Mucosa of descending colon (tissue), 3 donors: ENCODE measurements at places on chromosomes 13 and 19. TPM values are rescaled to one million over a fixed set of nuclear protein-coding genes. Genes with fewer than 3 reads are reported as not detected.
A peak's percentile ranks its signal among the peaks of the same experiment; 100 is the strongest.

GRCh38 chr13:80642641-80643040, 301.7 kb upstream of the SPRY2 start:
- DNase-seq, result no peak

- no peak for DNase-seq
These were observed 31.5 kb downstream of the CCDC8 start for GRCh38 chr19:46381756-46382345.

DNA sequence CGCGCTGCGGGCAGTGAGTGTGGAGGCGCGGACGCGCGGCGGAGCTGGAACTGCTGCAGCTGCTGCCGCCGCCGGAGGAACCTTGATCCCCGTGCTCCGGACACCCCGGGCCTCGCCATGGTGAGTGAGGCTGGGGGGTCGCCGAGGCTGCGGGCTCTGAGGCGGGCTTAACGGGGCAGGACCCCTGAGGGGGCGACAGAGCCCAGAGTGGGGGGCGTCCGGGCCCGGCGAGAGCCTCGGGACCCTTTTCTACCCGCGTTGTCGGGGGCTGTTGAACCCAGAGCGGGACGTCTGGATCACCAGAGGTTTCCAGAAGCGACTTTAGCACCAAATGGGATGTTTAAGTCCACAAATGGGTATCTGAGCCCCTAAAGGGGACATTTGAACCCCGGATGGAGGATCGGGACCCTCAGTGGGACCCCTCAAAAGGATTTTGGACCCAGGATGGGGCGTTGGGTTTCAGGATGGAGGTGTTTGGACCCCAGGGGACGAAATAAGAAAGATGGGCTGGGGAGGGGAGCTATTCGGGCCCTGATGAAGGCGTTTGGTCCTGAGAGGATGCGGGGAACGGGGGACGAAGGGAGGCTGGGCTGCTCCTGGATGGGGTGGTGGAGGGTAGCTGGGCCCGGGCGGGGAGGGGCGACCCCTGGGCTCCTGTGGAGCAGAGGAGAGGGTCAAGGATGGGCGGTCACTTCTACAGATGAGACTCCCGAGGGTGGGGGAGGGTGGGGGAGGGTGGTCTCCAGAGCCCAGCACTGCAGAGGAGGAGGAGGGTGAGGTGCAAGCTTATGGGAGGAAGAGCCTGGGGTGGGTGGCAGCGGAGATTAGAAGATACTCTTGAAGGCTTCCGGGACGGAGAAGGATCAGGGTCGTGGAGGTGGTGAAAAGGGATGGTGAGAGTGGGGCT, at the start of gene CALM3:
CALM3 (plus strand) TSS at position 13 of the 907 bp plus-strand sequence; CDS start at position 118, 105 bp downstream.
- peak; percentile 63 for DNase-seq

DNA sequence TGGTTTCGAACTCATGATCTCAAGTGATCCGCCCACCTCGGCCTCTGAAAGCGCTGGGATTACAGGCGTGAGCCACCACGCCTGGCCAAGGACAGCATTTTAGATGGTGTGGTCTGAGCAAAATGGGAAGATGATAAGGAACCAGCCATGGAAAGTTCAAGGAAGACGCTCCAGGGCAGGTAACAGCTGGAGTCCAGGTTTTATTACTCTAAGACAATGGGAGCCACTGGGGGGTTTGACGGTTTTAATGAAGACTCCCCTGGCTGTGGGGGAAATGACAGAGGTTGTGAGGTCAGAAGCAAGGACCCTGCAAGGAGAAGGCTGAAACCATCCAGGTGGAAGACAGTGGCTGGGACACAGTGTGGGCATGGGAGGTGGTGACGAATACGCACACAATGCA, 20.9 kb downstream of the PRKD2 start:
- DNase-seq, result no peak

- no peak for DNase-seq
These were observed 24.1 kb downstream of the ARHGEF18 start for GRCh38 chr19:7372810-7373209.

- DNase-seq, result no peak
These were observed 18.8 kb upstream of the RANBP3 start for GRCh38 chr19:5996623-5997320.

Gene ANO8
- total RNA-seq, result 7.1 TPM

Gene TSKS
- not detected for total RNA-seq
